ENCODE measurements at places on chromosomes 7 and 10.

DNA sequence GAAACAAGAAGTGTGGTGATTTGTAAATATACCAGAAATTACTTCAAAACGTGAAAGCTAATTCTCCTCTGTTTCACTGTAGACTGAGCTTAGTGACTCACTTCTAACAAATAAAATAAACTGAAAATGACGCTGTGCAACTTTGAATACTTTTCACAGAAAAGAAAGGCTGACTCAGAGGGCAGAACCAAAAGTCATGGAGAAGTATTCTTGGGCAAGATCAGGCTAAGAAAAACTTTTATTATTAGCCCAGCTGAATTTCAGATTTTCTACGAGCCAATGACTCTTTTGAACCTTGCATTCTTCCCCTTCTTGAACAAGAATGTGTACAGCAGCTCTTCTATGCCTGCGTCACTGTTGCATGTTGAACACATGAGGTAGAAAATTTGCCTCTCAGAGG lies 527.3 kb upstream of the GHITM start:
- DNase-seq: no peak

GRCh38 chr10:120917521-120918250 lies 66.5 kb downstream of the WDR11 start:
- DNase-seq: no peak

DNA sequence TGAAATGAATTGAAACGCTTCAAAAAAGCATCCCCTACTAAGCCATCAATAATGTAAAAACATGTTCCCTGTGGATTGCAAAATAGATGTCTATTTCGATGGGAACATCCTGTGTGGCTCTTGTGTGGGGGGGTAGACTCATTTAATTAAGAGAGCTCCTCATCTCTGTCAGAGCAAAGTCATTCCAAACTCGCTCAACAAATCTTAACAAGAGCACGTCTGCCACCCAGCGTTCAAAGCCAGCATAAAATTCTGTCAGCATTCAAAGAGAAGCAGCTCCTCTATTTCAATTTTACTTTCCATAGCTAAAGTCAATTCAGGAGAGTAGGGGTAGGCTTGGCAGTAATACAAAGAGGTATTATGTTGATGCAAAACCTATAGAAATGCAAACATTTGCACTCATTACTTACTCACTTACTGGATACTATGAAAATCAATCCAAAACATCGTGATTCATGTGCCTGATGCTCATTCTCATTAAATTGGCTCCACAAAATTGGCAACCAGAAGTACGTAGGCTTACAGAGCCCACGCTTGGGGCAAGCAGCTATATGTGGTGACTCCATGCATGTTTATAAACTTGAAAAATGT lies 114.9 kb downstream of the IPMK start:
- peak; percentile 88 for DNase-seq

DNA sequence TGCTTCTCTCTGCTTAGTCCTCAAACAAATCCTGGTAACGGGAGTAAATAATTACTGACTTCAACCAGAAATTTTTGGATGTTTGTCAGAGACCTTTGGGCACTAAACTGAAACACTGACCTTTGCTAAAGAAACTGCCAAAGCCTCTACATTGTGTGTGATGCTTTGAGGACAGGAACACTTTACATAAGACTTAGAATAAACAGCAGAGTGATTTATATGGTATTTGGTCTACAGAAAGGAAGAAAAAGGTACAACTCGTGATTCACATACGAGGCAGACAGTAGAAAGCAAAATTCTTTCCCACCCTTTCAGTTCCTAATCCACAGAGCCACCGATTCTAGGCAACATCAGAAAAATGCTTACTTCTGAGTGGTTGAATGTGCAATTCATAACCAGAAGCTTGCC lies 59.8 kb downstream of the SLC16A12 start:
- no peak for DNase-seq

DNA sequence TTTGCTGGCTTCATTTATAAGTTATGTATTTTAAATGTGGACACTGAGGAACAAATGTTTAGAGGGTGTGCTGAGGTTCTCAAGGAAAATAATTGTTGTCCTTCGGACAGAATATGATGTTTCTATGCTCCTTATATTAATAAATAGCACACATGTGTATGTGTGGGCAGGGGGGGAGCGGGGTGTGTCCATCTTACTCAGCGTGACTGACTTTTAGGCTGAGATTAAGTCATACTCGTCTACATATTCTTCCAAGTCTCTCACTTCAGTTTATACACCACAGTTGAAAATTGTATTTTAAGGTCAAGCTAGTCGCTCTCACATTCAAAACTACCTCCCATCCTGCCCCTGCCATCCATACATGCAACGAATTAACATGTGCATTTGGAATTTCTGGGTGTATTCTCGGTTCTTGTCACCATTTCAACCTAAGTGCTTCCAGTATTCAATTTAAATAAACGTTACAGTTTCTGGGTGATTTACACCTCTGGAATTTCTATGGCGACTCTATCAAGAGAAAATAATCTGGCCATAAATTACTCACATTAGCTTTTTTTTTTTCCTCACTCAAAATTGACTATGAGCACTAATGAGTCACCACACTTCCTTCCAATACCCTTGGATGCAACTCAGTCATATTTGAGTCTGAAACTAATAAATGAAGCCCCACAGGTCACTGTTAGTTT lies 3.3 kb downstream of the PCDH15 start:
- DNase-seq: no peak

DNA sequence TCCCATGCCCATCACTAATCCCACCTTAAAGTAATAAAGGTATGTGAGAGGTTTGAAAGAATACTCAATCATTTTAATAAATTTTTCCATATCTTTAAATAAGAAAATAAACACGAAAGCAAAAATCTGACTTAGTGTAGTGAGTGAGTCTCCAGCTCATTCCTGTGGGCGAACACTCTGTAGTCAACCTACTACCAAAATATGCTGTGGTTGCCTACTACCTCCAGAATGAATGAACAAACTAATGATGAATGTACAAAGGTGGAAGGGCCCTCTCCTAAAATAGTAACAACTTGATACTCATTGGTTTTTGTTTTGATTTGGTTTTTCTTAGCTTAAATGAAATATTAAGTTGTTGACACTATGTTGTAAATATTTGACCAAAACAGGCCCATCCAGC lies 195.5 kb upstream of the HPS1 start:
- no peak for DNase-seq

GRCh38 chr7:1024331-1024841 lies 20.0 kb upstream of the GPR146 start:
- DNase-seq: no peak

GRCh38 chr10:113148901-113149300 lies 198.9 kb downstream of the TCF7L2 start:
- no peak for DNase-seq

- DNase-seq: no peak
Observed at GRCh38 chr7:2016021-2016631, 216.6 kb downstream of the MAD1L1 start.

DNA sequence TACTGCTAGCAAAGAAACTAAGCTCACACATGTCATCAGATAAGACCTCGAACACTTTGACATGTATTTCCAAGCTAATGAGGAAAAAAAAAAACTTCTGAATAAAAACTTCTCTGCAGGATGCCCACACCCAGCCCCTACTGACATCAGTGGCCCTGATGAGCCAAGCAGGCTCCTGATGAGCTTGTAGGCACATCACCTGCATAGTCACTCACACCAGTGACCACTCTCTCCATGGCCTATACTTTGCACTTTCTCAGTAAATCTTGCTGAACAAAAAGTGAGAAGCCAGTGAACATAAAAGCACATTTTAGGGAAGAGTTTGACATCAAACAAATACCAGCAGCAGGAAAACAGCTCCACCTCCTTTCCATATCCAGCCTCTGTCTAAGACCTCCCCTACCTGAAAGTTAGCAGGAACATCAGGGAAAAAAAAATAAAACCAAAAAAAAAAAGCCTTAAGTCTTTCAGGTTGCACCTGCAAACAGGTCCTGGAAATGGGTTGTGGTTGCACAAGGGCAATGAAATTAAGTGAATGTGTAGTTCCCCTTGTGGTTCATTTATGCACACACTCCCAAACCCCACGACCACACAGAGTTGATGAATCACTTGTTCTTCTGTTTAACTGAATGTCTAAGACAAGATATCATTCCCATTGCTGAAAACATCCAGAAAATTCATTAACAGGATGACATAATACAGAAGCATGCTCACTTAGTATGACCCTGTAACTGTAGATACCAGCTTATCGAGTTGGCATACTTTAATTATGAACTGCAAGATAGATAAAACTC lies 205.2 kb upstream of the PDE1C start:
- DNase-seq: no peak

- no peak for DNase-seq
Observed at GRCh38 chr7:128934361-128935341, 3.1 kb upstream of the IRF5 start.

Measured in HT-29 (cell line).